ENCODE measurements at places on chromosomes 1 and 21.

DNA sequence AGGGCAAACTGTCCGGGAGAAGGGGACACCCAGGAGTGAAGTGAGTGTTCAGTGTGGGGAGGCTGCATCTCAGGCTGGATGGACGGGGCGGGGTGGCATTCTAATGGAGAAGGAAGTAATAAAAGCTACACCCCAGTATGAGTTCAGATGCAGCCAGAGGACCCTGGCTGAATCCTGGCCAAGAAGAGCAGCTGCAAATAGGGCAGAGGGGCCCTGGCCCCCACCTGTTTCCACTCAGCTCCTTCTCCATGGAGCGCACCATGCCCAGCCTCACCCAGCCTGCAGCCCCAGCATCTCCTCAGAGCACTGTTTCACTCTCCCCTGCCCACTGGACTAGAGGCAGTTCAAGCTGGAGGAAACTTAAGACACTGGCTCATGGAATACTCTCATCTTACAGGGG lies 46.4 kb downstream of the KCND3 start:
- DNase-seq = no peak

GRCh38 chr1:197521118-197521739 lies 253.2 kb downstream of the CRB1 start:
- DNase-seq = peak; percentile 59

DNA sequence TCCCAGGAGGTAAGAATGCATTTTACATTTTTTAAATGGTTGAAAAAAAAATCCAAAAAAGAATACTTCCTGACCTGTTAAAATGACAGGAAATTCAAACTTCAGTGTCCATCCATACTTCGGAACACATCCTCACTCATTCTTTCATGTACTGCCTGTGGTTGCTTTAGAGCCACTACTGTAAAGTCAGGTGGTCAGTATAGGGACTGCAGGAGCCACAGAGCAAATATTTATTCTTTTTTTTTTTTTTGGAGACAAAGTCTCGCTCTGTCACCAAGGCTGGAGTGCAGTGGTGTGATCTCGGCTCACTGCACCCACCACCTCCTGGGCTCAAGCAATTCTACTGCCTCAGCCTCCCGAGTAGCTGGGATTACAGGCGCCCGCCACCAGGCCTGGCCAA lies 124.7 kb downstream of the CLIC6 start:
- no peak for DNase-seq

DNA sequence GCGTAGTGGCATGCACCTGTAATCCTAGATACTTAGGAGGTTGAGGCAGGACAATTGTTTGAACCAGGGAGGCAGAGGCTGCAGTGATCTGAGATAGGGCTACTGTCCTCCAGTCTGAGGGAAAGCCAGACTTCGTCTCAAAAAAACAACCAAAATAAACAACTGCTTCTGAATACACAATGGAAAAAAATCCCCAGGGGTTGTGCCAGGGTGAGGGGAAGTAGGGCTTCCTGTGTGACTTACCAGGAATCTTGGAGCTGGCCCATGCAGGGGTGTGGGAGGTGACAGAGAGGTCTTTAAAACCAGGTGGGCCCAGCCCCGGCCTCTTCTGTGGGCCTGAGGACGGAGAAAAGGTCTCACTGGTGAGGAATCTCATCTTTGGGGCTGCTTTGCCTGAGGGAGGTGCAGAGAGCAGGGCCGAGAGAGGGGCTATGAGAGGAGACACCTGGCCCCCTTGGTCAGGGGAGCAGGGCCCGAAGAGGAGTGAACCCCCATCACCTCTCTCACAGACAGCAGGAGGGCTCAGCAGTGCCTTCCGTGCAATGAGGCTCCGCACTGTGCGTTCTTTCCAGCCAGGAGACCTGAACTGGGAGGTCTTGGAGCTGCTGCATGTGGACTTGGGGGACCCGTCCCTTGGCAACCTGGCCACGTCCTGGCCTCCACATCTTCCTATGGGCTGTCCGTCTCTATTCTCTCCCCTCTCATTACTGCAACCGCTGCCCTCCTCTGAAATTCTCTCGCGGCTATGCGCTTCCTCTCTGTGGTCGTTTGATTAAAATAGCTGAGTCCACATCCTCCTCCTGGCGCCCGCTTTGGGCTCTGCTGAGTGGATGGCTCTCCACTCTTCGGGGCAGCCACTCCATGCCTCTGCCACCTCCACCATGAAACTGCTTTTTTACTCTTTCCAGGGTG lies 10.7 kb downstream of the PLA2G5 start:
- DNase-seq = no peak

DNA sequence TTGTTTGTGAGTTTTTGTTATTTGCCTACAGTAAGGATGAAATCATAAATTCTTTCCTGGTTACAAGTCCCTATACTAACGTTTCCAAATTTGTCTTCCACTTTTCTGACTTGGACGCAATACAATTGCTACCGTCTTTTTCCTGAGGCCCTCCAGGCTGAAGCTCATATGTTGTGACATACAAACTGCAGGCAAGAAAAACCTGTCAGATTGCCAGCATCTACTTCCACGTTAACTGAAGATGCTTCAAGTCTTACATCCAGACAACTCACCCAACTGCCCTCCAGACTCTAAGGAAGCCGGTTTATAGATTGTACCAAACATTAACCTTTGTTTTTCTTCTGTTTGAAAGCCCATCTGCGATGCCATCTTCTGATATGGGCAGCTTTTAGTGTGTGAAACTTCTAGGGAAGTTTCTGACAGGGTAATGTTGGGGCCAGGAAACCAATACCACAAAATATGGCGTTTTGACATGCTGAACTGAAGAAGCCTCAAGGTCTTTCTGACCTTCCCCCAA lies 21.4 kb upstream of the RNF11 start:
- no peak for DNase-seq

DNA sequence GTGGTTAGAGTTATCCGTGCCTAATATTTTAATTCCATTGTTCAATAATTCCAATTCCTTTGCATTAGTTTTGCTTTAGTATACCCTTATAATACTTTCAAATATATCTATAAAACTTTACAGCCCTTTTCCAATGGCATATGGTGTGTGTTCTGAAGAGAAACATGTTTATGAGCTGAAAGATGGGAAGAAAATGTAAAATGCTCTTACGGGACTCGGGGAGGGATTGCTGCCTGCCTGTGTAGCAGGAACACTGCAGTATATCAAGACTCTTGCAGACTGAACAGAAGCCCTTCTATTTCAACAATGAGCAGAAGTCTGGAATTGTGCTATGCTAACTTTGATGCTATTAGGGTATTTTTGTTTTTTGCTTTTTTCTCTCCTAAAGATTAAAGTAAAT lies 406.8 kb downstream of the PTBP2 start:
- DNase-seq = no peak

DNA sequence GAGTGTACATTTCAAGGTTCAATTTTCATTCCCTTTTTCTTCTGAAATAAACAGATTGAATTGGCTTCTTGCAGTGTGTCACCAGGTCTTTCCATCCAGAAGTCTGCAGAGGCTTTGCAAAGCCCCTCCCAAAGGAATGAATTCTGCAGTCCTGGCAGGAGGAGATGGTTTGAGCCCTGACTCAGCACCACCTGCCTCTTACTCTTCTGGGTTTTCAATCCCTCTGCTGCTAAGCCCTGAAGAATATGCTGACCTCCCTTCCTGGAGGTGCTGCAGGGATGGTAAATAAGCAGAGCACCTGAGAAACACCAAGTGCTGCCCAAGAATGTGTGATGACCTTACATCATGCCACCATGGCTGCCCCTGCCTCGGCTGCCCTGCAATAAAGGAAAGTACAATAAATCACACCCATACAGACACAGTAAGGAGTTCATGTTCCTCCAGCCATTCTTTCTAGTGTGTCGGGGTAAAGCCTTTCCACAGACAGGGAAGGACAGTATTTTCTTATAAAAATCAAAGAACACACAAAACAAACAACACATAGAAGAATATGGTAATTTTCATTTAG lies 209.2 kb downstream of the ZNF326 start:
- no peak for DNase-seq

GRCh38 chr1:33931111-33931475 lies 67.2 kb downstream of the HMGB4 start:
- no peak for DNase-seq

- DNase-seq = no peak
Measured at GRCh38 chr1:52268372-52268771, 97.6 kb downstream of the CC2D1B start.

DNA sequence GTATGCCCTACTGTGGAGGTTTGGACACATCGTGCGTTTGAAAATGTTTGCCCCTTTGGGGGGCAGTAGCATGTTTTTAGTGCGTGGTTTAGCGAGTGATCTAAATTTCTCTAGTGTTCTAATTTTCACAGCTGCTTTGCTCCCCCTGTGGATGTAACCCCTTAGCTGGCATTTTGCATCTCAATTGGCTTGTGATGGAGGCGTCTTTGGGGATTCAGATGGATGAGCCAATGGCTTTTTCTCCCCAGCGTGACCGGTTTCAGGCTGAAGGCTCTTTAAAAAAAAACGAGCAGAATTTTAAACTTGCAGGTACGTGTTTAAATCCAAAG lies 836 bp downstream of the CDC7 start:
- DNase-seq = no peak

GRCh38 chr1:225990705-225991464 lies 8.3 kb downstream of the SDE2 start:
- DNase-seq = no peak

DNA sequence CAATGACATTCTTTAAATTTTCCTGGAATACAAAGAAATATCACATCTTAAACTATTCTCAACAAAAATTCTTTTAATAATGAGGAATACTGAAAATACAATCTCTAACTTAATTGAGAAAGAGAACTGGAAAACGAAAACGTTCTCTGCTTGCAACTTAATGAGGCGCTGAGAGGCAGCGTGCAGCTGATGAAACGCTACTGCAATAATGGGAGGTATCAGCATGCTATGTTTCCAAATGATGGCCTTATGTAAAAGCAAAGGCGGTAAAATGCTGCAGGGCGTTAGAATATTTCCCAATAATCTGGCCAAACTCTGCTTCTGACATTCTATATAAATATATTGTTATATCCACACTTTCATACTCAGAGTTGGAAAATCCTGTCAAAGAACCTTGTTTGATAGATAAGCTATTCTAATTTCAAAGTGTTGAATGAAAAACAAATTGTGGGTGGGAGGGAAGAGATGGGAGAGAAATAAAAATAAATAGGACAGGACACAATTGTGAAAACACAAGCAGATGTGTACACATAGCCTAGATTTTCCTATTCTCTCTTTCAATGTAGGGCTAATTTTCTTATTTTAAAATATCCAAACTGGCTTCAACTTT lies 70.9 kb downstream of the APP start:
- DNase-seq = peak; percentile 37

DNA sequence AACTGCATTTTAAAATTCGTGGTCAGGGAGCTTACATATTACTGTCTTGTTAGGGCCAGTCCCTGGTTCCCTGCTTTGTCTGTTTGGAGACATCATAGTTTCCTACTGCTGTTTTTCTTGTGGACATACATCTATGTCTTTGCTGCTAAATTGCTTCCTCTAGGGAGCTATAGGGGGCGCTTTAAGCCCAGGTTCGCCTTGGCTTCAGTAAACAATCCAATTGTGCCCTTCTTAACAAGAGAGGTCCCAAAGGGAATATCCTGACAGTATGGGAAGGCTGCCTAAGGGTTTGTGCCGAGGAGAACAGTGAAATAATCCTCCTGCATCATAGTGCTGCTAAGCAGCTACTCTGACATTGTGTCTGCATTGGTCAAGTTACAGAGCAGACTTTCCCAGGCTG lies 112.5 kb downstream of the USH2A start:
- DNase-seq = peak; percentile 43

DNA sequence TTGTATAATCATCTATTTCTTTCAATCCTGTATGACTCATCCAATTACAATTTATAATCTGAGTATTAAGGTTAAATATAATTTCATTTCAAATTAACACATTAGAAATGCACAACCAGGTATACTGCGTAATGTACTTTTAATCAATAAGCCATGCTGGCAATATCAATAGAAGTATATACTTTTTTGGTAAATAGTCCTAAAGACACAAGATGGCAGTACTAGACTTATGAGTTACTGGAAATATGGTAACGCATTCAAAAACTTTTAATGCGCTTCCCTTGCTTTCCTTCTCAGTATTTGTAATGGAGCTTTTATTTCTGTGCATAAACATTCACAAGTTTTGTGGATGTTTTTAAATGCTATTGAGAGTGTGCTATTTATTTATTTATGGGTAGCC lies 1162.0 kb upstream of the TMPRSS15 start:
- DNase-seq = no peak

DNA sequence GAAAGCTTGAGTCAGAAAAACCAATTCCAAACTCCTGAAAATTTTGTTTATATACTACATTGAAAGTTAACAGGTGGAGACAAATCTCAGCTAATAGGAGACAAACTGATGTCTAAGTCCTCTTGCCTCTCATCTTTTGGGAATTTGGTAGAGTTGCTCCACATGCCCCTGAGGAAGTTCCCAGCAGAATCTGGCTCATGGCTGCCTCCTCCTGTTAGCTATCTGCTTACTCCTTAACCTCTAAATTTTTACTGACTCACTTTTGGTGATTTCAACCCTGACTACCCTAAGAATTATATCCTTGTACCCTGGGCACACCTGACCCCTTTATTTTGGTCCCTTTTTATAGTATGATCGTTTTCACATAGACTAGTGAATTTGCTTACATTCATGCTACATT lies 633.7 kb upstream of the USP24 start:
- DNase-seq = no peak

GRCh38 chr1:67755160-67755559 lies 70.2 kb downstream of the GADD45A start:
- DNase-seq = no peak

- no peak for DNase-seq
Measured at GRCh38 chr1:38613996-38614395, 245.6 kb downstream of the RRAGC start.

GRCh38 chr21:45538381-45539045 lies 3.7 kb downstream of the SLC19A1 start:
- no peak for DNase-seq

GRCh38 chr21:43315244-43316137 lies 111.4 kb downstream of the SIK1 start:
- no peak for DNase-seq

GRCh38 chr1:172941471-172941870 lies 109.3 kb downstream of the TNFSF18 start:
- no peak for DNase-seq

- DNase-seq = no peak
Measured at GRCh38 chr1:117566556-117566955, 39.3 kb upstream of the TENT5C start.

- peak; percentile 59 for DNase-seq
Measured at GRCh38 chr1:99661780-99662179, 15.9 kb downstream of the PALMD start.

DNA sequence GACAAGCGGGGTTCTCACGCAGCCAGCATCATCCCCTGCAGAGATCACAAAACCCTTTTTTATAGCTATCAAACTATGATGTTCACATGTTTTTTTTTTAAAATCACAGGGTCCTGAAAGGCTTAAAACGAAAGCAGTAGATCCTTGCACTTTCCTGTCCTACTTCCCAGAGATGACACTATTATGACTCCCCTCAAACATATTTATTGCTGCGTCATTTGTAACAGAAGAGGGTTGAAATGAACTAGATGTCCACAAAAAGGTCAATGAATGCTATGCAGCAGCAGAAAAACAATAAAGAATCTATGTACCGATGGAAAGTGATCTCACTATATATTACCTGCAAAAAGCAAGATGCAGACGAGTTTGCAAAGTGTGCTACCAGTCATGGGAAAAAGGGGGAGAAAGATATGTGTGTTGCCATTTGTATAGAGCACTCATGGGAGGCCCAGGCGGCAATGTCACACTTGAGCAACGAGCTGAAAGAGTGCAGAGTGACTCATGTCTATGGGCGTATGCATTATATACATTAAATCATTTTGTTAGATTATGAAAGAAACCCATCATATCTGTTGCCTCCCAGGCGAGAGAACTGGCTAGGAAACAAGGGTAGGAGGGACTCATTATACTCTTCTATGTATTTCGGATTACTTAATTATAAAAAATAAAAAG lies 68.9 kb upstream of the PARP1 start:
- DNase-seq = peak; percentile 44

Measured in NCI-H460 (cell line).